Fibroblast of skin of abdomen (primary cell): ENCODE measurements at places on chromosomes 13 and 19.
A peak's percentile ranks its signal among the peaks of the same experiment; 100 is the strongest.

DNA sequence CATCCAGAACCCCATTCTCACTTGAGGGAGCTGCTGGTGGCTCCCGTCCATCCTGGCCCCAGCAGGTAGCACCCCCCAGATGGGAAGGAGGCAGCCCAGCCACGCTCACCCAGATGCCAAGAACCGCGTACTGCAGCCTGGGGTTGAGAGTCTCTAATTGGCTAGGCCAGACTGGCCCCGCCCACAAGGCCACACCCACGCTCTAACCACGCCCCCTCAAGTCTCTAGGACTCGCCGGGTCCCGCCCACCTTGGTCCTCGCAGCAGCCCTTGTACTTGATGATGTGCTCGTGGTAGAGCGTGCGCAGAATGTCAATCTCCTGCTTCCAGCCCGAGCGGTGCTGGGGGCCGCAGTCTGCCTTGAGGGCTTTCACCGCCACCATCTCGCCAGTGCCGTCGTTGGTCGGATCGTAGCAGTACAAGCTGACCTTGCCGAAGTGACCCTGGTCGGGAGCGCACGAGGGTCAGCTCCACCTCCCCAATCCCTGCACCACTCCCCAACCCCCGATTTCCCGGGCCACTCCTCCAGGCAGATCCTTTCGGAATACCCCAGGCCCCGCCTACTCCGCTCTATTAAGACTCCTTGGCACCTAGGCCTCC lies 14.5 kb upstream of the ICAM3 start:
- peak; percentile 22 for DNase-seq

- DNase-seq: no peak
These were observed 968 bp upstream of the KL start for GRCh38 chr13:33015241-33015668.

DNA sequence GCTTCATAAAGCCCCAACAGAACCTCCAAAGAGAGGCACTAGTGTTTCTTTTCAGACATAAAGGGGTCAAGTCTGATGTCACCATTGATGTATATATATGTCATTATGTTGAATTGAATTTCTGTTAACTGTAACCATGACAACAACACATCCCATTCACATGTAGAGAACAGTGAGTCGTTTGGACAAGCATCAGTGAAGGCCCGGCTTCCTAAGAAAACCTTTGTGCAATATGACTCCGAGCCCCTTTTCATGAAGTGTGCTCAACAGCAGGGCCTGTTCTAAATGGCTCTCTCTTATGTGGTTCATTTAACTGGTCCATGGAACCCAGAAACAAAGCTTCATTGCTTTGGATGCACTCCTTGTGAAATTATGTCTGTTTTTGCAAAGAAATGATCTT lies 67.2 kb upstream of the UBL3 start:
- no peak for DNase-seq

- DNase-seq: no peak
These were observed 201.4 kb downstream of the OXGR1 start for GRCh38 chr13:96792736-96793403.

GRCh38 chr13:68608147-68608546 lies 1378.0 kb upstream of the PCDH9 start:
- no peak for DNase-seq

DNA sequence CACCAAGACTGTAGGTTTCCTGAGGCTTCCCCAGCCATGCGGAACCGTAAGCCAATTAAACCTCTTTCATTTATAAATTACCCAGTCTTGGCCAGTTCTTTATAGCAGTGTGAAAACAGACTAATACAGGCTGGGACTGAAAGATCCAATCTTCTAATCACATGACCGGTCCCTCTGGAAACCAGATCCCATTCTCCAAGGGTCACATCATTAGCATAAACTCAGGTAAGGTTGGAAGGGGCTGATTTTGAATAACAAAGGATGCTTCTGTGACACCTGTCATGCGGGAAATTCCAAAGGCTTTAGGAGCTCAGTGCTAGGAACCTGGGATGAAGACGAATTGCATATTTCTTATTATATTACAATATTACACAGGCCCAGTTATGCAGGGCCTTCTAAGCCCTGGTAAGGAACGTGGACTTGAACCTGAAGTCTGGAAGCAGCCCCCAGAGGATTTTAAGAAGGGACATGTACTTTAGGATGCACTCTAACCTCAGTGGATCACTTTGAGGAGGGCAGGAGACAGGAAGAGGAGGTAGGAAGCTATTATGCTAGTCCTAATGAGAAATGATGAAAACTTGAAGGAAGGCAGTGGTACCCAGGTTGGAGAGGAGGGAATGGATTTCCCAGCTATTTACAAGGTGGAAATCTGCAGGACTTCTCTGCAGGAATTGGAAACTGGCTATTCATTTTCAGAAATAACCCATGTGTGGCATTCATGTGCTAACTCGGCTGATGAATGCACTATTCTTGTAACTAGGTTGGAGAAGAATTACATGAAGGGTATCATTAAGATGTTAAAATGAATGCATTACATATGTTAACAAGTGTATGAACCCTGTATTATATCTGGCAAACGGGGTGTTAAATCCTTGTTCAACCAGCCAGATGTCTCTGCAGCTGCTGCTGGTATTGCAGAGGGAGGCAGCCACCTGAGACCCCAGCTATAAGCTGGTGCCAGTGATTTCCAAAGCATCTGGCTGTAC lies 19.3 kb downstream of the TNFSF11 start:
- no peak for DNase-seq

GRCh38 chr19:45621389-45621788 lies 17.8 kb downstream of the EML2 start:
- DNase-seq: no peak

DNA sequence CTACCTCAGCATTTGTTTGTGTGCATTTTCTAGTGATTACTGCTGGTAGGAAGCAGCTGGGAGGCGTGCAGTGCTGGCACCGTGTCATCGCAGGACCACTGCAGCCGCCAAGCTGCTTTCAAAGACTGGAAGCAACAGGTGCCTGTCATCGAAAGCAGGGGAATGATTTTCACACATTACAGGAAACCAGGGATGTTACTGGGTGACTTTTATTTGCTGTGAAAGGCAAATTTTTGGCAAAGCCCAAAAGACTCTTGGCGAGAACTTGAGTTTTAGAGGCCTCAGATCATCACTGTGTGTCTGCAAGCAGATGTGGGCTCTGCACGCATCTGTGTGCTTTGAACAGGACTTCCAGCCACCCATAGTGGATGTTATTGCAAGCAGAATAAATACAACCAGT lies 176.4 kb downstream of the FLT1 start:
- no peak for DNase-seq

GRCh38 chr19:10767726-10768125 lies 49.8 kb downstream of the DNM2 start:
- no peak for DNase-seq

DNA sequence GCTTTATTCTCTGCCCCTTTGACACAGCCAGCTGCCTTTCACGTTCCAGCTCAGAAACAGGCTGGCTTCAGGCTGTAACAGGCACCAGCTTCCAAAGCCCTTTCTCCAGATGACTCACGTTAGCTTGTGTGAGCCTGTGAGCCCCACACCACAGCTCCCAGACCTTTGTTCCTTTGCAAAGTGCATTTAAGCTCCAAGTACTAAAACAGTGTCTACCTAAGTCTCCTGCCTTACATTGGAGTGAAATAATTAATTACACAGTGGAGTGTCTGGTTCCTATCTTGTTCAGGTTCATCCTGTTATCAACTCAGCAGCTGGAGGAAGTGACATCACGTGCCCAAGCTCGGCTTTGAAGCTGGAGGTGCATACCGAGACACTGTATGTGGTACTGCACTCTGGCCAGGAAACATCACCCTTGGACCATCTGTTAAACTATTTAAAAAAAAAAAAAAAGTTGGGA lies 475.8 kb downstream of the FOXO1 start:
- DNase-seq: peak; percentile 64

- DNase-seq: no peak
These were observed 8.1 kb upstream of the TNFSF14 start for GRCh38 chr19:6677883-6678689.

- DNase-seq: peak; percentile 93
These were observed 4.6 kb downstream of the S1PR2 start for GRCh38 chr19:10226376-10227025.

GRCh38 chr13:59356607-59357006 lies 807.1 kb downstream of the DIAPH3 start:
- DNase-seq: peak; percentile 64

- DNase-seq: no peak
These were observed 16.8 kb downstream of the NFIC start for GRCh38 chr19:3383121-3383722.

DNA sequence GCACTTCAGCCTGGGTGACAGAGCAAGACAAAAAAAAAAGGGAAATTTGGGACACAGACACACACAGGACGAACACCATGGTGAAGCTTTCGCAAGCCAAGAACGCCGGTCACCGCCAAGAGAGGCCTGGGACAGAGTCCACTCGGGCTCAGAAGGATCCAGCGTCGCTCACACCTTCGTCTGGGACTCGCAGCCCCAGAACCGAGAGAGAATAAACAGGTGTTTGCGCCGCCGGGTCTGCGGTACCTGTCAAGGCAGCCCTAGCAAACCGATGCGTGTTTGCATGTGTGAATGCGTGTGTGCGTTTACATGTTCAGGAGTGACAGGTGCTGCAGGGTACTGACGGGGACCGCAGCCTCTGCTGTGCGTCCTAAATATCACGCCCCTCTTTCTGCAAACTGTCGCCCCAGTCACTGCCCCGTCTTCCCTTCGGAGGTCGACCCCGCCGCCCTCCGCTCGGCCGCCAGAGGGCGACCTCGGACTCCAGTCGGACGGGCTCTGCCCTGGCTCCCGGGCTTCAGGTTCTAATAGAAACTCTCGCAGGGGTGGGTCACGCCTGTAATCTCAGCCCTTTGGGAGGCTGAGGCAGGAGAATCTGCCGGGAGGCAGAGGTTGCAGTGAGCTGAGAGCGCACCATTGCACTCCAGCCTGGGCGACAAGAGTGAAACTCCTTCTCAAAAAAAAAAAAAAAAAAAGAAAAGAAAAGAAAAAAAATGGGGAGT lies 11.8 kb upstream of the CSNK1G2 start:
- peak; percentile 64 for DNase-seq

DNA sequence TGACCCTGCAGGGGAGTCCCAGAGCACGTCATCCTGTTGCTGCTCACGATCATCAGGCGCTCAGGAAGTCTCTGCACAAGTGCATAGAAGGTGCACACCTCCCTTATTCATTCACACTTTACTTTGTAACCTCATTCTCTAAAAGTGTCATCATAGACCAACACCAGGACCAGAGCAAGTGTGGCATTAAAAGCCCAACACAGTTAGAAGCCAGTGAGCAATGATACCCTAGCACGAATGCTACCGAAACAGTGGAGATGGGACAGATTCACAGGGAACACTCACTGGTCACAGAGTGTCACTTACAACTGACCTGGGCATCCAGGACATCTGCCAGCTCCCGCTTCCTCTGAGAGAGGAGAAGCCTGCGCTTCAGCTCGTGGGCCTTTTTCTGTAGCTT lies 17.0 kb downstream of the HAUS8 start:
- peak; percentile 25 for DNase-seq

GRCh38 chr19:28578786-28579505 lies 634.0 kb downstream of the UQCRFS1 start:
- DNase-seq: no peak

- peak; percentile 18 for DNase-seq
These were observed 1.4 kb downstream of the HNRNPUL1 start for GRCh38 chr19:41265395-41266153.

DNA sequence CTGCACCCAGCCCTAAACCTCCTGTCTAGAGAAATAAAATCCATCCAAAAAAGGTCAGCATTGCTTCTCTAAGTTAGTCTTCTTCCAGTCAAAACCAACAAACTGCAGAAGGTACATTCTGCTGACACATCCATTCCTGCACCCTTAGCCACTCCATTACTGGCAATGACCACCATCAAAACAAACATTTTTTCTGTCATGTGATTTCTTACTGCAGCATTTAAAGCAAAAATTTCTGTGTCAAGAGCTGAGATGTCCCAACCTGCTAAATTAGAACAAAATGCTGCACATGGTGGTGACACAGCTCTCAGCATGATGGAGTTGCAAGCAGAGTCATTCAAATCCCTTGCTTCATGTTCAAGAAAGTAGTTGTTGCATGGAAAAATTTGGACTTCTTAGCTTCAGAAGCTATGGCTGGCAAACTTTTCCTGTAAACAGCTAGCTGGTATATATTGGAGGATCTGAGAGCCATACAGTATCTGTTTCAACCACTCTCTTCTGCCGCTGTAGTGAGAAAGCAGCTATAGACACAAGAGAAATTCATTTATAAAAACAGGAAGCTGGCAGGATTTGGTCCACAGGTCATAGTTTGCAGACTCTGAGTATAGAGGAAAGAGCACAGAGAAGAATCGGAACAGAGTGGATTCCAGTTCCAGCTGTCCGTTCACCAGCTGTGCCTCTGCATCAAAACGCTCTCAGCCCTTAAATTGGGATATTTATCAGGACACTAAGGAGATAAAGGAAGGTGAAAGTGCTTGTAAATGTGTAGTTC lies 17.4 kb downstream of the RUBCNL start:
- peak; percentile 88 for DNase-seq

DNA sequence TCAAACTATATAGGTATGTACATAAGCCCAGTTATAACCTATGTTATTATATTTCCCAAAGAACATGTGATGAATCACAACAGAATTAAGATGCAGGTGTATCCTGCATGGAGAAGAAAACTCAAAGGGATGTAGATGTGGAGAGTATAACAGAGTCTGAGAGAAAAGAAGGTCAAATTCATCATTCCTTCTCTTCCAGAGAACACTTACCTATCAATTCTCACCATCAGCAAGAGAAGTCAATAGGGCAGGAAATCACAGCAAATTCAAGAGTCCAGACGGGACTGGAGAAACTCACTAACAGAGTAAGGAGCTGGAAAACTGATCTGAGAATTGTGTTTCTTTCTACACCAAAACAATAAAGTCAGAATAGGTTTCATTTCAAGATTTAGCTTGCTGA lies 28.4 kb downstream of the DIAPH3 start:
- DNase-seq: no peak

DNA sequence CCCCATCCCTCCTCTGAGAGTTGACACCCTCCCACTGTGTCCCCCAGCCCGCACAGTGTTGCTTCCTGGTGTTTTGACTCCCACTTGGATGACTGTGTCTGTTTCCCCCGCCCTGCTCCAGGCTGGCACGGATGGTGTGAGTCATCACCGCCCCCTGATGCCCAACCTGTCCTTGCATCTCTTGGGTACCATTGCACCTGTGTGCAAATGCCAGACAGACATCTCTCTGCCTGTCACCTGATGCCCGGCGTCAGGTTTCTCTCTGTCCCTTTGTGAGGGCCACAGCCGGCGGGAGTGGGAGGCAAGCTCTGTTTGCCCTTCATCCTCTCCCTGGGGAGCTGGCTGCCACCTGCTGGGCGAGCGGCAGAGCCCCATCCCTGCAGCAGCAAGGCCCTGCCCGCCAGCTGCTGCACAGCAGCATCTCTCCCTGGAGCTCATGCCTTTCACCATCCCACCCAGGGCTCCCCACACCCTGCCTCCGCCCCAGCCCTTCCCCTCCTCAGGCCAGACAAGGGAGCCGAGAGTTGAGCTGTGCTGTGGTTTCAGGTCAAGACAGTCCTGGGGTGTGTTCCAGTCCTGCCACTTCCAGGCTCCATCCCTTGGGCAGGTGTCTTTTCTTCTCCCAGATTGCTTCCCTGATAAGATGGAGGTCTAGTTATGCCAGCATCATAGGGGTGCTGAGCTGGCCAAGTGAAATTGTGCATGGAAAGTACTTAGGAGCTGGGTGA lies 29.7 kb downstream of the NKPD1 start:
- DNase-seq: no peak

GRCh38 chr13:19587635-19588300 lies 26.4 kb upstream of the TPTE2 start:
- DNase-seq: peak; percentile 38

- peak; percentile 94 for DNase-seq
These were observed 10.6 kb downstream of the POU2F2 start for GRCh38 chr19:42121656-42122069.
